ENCODE measurements at places on chromosomes 1 and 21. TPM values are rescaled to one million over a fixed set of nuclear protein-coding genes. Genes with fewer than 3 reads are reported as not detected.

The FMOD gene
- 2.2 TPM for total RNA-seq

The SPATA46 gene
- total RNA-seq = not detected

The CSF1 gene
- 22.4 TPM for total RNA-seq

The ITLN2 gene
- total RNA-seq = not detected

The ZNF691 gene
- 10.6 TPM for total RNA-seq

The TRAPPC3 gene
- total RNA-seq = 80.0 TPM

The LCE1E gene
- not detected for total RNA-seq

The LIN28A gene
- total RNA-seq = not detected

The TACSTD2 gene
- total RNA-seq = 0.45 TPM

The MATN1 gene
- not detected for total RNA-seq

The CD46 gene
- total RNA-seq = 56.3 TPM

The ASCL5 gene
- total RNA-seq = not detected

The MROH9 gene
- not detected for total RNA-seq

The RTCA gene
- total RNA-seq = 24.7 TPM

The PRAMEF6 gene
- not detected for total RNA-seq

The TMPRSS15 gene
- not detected for total RNA-seq

The CYP2J2 gene
- total RNA-seq = 0.50 TPM

The NUDT4B gene
- total RNA-seq = 11.0 TPM

The RABGGTB gene
- 48.8 TPM for total RNA-seq

The CHI3L2 gene
- 1.5 TPM for total RNA-seq

Measured in bronchus fibroblast of lung (primary cell).